ENCODE measurements at places on chromosomes 6 and 20.
A peak's percentile ranks its signal among the peaks of the same experiment; 100 is the strongest.

GRCh38 chr20:63639093-63639975, 12.4 kb upstream of the GMEB2 start:
- no peak for DNase-seq

GRCh38 chr20:59789686-59790085, 143.8 kb downstream of the SYCP2 start:
- DNase-seq: no peak

DNA sequence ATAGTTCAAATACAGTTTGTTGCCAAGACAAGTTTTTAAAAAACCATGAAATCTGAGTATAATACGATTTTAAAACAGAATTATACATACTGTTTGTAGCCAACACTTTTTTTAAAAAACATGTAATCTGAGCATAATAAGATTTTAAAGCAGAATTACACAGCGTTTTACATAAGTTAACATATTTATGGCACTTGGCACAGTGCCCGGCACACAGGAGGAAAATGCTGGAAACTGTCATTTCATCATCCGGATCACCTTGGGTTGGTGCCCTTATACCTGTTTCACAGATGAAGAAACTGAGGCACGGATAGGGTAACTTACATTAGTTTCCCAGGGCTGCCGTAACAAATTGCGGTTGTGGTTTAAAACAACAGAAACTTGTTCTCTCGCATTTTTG, 193.0 kb downstream of the BMP7 start:
- DNase-seq: no peak

DNA sequence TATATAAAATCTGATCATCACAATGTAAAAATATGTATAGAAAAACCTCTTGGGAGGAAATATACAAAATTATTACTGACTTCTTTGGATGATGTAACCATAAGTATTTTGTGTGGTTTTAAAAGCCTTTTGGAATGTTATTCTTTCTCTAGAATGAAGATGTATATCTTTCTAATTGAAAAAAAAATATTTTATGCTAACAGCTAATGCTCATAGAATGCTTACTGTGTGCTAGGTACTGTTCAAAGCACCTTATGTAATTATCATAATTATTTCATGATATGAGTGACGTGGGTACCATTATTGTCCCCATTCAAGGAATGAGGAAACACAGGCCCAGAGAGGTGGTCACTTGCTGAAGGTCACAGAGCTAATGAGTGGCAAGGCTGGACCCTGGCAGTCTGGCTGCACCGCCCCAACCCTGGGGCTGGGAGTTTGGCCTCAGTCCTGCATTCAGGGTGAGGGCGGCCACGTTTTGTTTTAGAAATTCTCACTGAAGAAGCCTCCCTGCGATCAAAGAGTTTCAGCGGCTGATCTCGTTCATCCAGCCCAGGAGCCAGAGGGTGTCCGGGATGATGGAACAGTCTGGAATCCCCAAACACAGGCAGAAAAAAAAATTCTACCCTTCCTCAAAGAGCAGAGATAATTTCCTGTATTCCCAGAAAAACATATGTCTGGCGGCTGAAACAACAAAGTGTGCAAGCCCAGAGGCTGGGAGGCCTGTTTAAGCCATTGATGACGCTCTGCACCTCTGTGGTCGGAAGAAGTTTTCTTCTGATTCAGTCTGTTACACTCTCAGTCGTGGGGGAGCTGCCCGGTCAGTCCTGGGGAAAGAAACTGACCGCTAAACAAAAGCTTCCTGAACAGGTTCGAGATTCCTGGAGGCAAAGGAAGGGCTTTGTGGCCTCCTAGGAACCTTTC, 37.3 kb downstream of the TFEB start:
- peak; percentile 8 for DNase-seq

DNA sequence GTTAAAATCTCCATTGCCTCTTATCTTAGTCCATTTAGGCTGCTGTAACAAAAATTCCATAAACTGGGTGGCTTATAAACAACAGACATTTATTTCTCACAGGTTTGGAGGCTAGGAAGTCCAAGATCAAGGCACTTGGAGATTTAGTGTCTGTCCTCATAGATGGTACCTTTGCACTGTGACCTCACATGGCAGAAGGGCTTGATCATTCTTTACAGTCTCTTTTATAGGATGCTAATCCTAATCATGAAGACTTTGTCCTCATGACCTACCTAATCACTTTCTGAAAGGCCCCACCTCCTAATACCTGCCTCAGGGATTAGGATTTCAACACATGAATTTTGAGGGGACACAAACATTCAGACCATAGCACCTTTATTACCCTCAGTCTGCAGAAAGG, 6.6 kb downstream of the GLO1 start:
- no peak for DNase-seq

DNA sequence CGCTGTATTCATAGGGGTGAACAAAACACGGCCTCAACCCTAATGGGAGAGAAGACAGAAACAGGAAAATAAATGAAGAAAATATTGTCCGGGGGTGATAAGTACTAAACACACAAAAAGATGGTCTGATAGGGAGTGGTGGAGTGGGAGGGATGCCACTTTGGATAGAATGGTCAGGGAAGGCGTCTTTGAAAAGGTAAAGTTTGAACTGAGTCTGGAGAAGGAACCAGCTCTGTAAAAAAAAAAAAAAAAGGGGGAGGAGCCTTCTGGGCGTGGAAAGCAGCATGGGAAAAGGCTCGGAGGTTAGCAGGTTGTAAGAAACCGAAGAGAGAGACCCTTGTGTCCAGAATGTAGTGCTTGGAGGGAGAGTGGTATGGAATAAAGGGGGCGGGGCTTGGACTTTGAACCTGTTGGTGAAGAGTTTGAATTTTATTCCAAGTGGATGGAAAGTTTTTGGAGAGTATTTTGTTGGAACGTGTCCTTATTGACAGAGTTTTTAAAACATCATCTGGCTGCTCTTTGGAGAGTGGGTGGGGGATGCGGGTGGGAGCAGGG, 1.8 kb downstream of the CHMP4B start:
- DNase-seq: no peak

All from T1000 (cell line).